D721Med (cell line): ENCODE measurements at places on chromosomes 7 and 10.

GRCh38 chr10:120514035-120514620 is 57.1 kb downstream of the PLPP4 start:
- DNase-seq, result no peak

DNA sequence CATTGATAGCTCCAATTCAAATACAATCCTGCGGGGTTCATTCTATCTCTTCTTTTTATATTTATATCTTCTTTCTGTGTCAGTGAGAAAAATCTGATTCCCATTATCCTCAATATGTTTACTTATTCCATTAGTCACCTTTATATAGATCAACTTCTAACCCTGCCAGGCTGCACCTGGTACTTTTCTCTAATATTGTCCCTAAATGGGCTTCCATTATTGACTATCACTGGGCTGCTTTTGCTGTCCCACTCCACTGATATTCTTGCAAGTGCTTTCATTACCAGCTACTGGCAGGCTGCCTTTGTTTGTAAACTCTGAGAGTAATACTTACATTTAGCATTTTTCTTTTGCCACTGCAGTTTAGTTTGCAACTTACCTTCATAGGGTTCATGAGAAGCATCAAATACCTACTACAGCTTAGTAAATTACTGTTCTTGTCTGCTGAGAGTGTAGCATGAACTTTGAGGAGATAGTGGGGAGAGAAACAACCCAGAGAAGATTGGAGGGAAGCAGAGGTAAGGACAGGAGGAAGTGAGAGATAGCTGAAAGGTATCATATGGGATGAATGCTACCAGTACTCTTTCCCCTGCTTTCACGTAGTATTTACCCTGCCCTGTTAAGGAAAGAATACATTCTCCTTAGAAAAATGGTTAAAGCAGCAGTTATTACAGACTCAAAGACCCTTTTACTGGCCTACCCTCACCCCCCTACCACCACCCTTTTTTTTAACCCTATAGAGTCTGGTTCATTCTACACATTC is 119.1 kb downstream of the PHTF2 start:
- DNase-seq, result no peak

DNA sequence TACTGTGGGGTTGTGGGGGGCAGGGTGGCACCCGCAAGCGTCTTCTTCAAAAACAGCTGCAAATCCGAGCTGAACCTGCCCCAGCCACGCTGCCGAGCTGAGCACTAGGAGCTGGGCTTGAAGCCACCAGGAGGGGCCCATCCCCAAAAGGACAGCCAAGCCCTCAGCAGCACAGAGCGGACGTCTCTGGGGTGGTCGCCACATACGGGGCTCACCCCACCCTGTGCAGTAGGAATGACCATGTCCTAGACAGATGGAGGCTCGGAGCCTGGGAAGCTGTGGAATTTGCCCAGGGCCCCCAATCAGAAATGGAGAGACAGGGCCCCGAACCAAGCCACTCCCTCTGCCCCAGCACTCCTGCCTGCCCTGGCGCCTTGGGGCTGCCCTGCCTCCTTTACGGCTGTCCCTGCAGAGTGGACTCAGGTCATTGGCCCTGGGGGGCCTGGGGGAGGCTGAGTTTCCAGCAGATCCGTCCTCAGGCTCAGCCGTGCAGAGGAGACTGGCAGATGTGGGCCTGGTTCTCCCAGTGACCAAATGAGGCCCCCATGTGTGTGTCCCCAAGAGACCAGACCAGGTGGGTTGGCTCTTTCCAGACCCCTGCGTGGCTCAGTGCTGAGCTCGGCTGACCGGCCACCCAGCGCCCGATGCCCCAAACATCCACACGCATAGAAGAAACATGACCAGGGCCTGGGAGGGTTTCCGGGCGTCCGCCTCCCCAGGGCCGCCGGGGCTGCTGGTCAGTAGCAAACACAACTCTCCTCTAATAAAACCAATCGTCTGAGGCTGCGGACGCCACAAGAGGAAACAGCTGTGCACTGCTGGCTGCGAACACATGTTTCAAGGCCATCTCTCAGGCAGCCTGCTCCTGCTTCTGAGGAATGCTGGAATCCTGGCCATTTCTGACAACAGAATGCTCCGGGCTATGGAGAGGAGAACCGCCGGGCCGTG is 54.9 kb downstream of the PDGFA start:
- no peak for DNase-seq

DNA sequence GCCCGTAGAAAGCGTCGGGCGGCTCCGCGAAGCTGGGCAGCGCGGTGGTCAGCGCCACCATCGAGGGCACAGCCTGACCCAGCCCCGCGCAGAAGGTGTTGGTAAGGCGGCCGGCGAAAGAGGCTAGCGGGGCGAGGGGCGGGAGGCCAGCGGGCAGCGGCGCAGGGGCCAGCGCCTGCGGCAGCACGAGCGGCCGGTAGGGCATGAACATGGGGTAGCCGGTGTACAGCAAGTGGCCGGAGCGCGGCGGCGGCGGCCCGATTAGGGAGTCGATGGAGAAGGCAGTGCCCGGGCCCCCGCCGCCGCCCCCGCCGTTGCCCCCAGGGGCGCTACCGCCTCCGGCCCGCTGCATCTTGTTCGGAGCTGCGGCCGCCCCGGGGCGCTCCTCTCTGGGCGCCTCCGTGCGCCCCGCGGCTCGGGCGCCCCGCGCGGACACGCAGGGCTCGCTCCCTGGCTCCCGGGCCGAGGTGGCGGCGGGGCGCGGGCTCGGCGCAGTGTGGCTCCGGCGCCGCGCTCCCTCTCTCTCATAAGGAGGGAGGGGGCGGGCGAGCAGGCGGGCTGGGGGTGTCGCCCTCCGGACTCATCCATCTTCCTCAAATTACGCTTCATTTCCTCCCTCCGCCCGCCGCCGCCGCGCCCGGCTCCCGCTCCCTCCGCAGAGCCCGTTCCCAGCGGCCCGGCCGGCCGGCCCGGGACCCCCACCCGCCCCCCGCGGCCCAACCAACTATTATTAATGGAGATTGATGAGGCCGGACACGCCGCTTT is at the start of gene GBX1:
Gene GBX1, minus strand, starts transcription at position 498 of the 765 bp plus-strand sequence. Its CDS starts 146 bp downstream, at position 352.
- no peak for DNase-seq

- no peak for DNase-seq
These were observed 56.1 kb downstream of the ZNF92 start for GRCh38 chr7:65429642-65430343.

DNA sequence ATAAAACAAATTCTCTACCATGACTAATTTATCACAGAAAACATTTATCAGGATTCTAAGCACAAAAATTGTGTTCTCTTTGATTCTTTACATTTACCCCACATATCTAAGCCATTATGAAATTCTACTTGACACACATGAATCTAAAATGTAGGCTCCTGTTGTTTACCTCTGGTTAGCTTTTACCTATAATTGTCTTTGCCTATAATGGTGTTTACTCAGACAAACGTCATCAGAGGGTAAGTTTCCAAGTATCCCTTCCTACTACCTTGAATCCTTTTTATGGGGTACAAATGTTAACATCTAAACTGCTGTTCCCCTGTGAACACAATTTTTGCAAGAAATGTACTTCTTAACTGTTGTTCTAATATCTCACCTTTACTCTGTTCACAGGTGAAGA is 63.5 kb downstream of the MINDY3 start:
- no peak for DNase-seq

DNA sequence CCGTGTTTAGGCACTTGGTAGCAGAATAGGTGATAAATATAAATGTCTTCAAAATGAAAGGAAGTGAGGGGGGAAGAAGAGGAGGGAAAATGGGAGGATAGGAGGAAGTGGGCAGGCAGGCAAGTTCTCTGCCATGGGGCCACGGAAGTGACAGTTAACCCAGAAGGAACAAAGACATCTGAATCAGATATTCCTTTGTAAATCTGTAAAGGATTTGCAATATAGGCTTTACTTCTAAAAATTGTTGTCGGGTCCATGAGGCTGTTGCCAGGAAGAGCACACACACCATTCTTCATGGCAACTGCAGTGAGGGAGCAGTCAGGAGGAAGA is 23.7 kb upstream of the RASSF4 start:
- DNase-seq, result no peak

GRCh38 chr7:157464111-157464970 is 127.5 kb downstream of the DNAJB6 start:
- peak; percentile 75 for DNase-seq

DNA sequence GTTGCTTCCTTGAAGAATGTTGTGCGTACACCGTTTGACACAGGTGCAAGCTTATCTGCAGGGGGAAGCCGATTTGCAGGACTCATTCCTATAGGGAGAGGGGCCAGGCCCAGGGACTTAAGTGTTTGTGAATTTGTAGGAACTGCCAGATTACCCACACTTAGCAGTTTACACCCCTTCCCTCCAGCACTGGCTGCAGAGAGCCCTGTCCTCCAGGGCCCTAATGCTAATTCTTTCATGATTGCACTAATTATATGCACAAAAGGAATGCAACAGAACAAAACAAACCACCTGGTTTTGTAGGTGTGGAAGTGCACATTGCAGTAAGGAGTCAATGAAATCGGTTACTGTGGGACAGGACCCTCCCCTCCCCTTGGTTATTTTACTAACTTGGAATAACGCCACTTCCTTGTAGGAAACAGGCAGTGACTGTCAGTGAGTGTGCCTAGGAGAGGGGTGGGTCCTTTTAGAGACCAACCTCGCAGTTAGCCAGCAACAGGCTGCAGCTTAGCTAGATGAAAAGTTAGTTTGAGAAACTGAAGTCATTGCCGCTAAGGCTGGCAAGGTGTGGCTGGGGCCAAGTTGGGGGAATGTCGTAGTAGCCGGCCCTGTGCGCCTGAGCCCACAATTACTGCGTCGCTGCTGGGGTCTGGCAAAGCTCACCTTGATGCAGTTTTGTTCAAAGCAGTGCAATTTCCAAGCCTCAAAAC is 60.6 kb downstream of the CUX1 start:
- DNase-seq, result no peak

DNA sequence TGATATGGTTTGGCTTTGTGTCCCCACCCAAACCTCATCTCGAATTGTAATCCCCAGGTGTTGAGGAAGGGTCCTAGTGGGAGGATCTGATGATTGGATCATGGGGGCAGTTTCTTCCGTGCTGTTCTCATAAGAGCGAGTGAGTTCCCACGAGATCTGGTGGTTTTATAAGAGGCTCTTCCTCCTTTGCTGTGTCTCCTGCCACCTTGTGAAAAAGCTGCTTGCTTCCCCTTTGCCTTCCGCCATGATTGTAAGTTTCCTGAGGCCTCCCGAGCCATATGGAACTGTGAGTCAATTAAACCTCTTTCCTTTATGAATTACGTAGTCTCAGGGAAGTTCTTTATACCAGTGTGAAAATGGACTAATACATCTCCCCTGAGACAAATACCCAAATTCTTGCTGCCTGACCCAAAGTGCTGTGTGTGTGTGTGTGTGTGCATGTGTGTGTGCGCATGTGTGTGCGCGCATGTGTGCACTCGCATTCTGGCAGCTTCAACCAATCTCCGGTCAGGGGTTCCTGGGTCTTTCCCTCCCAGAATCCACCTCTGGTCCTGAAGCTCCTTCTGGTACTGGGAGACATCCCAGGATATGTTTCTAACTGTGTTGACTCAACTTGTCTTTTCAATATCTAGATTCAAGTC is 98.1 kb upstream of the LRRC4 start:
- no peak for DNase-seq

GRCh38 chr10:95637911-95638310 is 18.6 kb downstream of the ALDH18A1 start:
- DNase-seq, result no peak

- DNase-seq, result no peak
These were observed 26.8 kb upstream of the CACUL1 start for GRCh38 chr10:118781541-118781940.

DNA sequence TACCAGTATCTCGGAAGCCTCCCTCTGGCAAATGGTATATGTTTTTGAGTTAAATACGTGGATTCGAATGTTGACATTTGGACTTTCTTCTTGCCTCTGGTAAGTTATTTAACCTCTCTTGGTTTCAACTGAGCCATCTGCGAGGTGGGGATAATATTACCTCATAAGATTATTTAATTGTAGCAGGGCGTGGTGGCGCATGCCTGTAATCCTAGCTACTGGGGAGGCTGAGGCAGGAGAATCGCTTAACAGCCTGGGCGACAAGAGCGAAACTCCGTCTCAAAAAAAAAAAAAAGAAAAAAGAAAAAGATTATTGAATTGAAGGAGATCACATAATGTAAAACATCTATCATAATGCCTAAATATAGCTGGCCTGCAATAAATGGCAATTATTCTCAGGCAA is 396 bp upstream of the TAF5 start:
- DNase-seq, result no peak

DNA sequence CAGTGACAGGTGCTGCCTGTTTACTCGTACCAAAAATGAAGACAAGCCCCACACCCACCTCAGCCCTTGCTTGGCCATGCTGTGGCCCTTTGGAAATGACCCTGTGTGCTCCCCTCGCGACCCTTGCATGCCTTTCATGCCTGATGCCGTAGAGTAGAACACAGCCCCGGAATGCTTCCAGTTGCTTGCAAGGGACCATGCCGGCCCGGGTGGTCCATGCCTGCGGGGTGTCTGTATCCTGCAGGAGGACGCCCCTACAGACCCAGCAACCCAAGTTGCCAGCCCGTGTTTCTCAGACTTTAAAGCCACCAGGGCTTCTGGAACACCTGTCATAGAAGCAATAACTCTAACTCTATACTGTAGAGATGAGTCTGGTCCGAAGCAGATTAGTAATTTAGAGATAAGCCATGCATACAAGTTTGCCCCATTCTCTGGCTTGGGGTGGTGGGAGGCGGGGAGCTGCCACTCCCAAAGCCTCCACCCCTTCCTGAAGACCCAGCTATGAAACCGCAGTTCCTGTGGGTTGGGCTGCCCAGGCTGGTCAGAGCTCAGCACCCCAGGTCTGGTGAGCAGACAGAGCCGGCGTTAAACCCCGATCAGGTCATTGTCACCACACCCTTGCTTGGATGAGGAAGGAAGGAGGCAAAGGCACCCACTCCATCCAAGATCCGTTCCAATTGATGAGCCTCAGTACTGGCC is 143.5 kb downstream of the ADCY1 start:
- no peak for DNase-seq

GRCh38 chr7:104012835-104013234 is 23.4 kb upstream of the RELN start:
- no peak for DNase-seq

DNA sequence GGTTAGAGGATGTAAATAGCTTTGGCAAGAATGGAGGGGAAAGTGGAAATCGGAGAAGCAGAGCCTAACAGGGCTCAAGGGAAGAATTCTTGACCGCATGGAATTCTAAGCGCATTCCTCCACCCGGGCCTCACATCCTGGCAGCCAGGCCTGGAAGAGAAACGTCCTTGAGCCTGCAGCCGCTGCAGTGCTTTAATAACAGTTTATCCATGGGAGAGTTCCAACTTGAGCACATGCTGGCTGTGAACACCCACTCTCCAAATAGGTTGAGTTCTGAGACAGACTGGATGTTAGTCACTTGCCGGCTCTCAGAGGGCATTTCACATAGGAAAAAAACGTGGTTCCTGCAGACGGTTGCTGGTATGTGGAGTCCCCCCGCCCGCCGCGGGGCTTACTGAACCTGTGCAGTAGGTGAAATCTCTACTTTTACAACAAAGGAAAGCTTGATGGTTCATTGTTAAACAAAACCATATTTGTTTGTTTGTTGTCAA is 61.4 kb upstream of the STEAP1B start:
- DNase-seq, result no peak

- no peak for DNase-seq
These were observed 38.1 kb downstream of the RTKN2 start for GRCh38 chr10:62230344-62231121.

GRCh38 chr7:10655031-10655430 is 318.6 kb upstream of the PHF14 start:
- no peak for DNase-seq

- no peak for DNase-seq
These were observed 67.5 kb downstream of the ATXN7L1 start for GRCh38 chr7:105808703-105809590.
